SJSA1 (cell line): ENCODE measurements at places on chromosomes 6 and 20.

DNA sequence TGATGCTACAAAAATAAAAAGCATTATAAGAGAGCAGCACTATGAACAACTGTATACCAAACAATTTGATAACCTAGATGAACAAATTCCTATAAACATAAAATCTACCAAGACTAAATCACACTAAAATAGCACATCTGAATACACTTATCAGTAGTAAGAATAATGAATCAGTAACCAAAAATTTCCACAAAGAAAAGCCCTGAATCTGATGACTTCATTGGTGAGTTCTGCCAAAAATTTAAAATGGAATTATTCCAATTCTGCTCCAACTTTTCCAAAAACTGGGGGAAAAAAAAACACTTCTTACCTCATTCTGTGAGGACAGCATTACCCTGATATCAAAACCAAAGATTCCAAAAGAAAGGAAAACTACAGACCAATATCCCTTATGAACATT is 206.2 kb downstream of the WDR27 start:
- no peaks in the 10 kb centered on the region for H3K27me3 ChIP-seq
- no peaks in the 10 kb centered on the region for H3K36me3 ChIP-seq
- H3K4me1 ChIP-seq: no peaks in the 10 kb centered on the region
- no peak for DNase-seq
- no peak overlapping the region for H3K4me3 ChIP-seq

DNA sequence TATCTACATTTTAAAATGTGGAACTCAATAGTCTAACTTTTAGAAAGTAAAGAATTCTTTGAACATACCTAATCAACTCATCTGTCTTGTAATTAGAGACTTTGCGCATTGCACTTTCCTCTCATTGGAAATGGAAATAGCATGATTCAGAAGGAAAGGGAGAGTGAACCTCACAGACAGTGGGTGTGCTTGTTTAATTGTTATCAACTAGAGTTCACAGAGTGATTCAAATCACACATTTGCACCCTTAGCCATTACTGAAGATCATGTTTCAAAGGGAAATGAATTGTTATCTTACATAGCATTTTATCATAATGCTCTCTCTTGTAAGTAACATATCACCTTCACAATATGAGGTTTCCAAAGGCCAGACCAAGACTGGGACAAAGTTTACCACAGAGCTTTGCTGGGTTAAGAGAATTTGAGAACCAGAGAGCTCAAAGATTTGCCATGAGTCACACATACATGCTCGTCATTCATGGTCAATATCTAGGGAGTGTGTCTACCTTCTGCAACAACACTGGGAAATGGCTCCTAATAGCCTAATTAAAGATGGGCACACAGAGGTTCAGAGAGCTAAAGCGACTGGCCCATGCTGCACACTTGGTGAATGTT is 21.5 kb downstream of the GSTA3 start:
- H3K27ac ChIP-seq: no peak overlapping the region
- no peaks in the 10 kb centered on the region for H3K36me3 ChIP-seq
- DNase-seq: no peak
- H3K27me3 ChIP-seq: no peaks in the 10 kb centered on the region
- no peaks in the 10 kb centered on the region for H3K4me1 ChIP-seq
- H3K4me3 ChIP-seq: no peak overlapping the region

GRCh38 chr6:104632588-104632987 is 227.1 kb downstream of the HACE1 start:
- no peaks in the 10 kb centered on the region for H3K36me3 ChIP-seq
- no peak overlapping the region for H3K27ac ChIP-seq
- no peak overlapping the region for H3K4me3 ChIP-seq
- no peaks in the 10 kb centered on the region for H3K4me1 ChIP-seq

DNA sequence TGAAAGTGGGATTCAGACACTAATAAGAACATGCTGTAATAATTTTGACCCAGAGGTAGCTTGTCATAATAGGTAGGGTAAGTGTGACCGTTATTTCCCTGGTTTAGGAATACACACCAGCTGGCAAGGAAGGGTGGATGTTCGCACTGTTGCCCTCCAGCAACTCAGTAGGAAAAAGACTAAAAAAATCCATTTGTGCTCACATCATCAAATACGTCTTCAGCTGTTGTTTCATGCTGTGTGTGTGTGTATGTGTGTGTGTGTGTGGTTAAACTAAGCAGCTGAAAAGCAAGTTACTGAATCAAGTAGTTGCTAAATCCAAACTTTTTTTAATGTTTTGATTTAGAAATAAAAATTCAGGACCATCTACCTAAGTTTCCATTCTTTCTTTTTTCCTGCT is 218.7 kb downstream of the TRDN start:
- no peak overlapping the region for H3K27ac ChIP-seq
- no peak overlapping the region for H3K4me3 ChIP-seq
- no peaks in the 10 kb centered on the region for H3K27me3 ChIP-seq
- DNase-seq: no peak
- H3K4me1 ChIP-seq: no peaks in the 10 kb centered on the region

DNA sequence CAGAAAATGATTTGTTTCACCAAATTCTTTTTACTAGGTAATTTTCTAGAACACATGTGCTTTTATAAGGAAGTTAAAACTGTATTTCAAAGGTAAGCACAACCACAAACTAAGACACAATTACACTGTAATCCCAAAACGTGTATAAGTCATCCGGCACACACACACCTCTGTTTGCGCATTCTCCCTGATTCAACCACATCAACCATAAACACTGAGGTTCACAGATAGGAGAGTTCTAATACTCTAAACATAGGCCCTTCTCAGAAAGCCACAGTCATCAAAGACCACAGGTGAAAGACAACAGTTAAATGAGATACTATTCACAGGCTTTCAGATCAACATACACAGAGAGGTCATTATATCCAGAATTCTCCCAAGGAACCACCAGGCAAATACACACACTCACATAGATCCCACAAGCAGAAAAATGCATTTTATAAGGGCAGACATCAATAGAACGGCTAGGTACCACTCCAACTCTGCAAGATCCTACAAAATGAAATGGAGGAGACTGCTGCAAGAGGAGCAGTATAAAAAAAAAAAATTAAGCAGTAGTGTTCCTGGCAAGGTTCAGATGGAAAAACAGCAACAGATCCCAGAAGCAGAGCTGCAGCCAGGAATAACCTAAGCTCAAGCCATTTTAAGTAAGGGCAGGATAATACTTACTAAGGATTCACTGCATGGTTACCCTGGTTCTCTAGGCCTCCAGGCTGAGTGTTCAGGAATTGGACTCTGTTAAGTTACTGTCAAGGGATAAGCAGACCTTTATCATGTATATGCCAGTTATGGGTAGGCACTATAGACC is 6.6 kb upstream of the FBXO9 start:
- H3K4me1 ChIP-seq: peaks cover 28% of the 10 kb centered on the region
- H3K27me3 ChIP-seq: no peaks in the 10 kb centered on the region
- no peak for DNase-seq
- no peak overlapping the region for H3K4me3 ChIP-seq
- H3K27ac ChIP-seq: no peak overlapping the region

DNA sequence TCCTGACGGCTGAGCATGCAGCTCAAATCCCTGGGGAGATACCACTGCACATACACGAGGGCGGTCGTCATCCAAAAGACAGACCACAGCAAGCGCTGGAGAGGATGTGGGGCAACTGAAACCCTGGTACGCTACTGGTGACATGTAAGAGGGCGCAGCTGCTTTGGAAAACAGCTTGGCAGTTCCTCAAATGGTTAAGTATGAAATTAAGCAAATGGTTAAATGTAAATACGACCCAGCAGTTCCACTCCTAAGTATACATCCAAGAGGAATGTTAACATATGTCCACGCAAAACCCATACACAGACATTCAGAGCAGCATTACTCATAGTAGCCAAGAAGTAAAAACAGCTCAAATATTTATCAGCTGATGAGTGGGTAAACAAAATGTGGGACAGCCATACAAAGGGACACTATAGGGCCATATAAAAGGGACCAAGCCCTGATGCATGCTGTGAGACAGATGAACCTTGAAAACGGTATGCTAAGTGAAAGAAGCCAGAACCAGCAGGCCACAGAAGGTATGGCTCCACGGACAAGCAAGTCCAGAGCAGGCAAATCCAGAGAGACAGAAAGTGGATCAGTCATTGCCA is 38.5 kb downstream of the RIPOR3 start:
- peaks cover 18% of the 10 kb centered on the region for H3K4me1 ChIP-seq
- H3K27me3 ChIP-seq: no peaks in the 10 kb centered on the region
- H3K36me3 ChIP-seq: no peaks in the 10 kb centered on the region
- no peak for DNase-seq
- H3K27ac ChIP-seq: no peak overlapping the region
- no peak overlapping the region for H3K4me3 ChIP-seq

- DNase-seq: peak; percentile 46
- peaks cover 19% of the 10 kb centered on the region for H3K4me1 ChIP-seq
- no peaks in the 10 kb centered on the region for H3K27me3 ChIP-seq
- H3K36me3 ChIP-seq: no peaks in the 10 kb centered on the region
- H3K27ac ChIP-seq: no peak overlapping the region
- no peak overlapping the region for H3K4me3 ChIP-seq
These were observed 215.5 kb upstream of the SNX9 start for GRCh38 chr6:157607317-157608109.

GRCh38 chr6:36713846-36714245 is 16.2 kb downstream of the RAB44 start:
- H3K27me3 ChIP-seq: no peaks in the 10 kb centered on the region
- DNase-seq: no peak
- no peak overlapping the region for H3K27ac ChIP-seq
- H3K4me1 ChIP-seq: no peaks in the 10 kb centered on the region
- no peak overlapping the region for H3K4me3 ChIP-seq

GRCh38 chr6:52904562-52905279 is 4.8 kb downstream of the GSTA3 start:
- no peaks in the 10 kb centered on the region for H3K27me3 ChIP-seq
- no peaks in the 10 kb centered on the region for H3K36me3 ChIP-seq
- no peak overlapping the region for H3K27ac ChIP-seq

- no peak overlapping the region for H3K27ac ChIP-seq
- H3K4me3 ChIP-seq: no peak overlapping the region
- no peaks in the 10 kb centered on the region for H3K4me1 ChIP-seq
- H3K36me3 ChIP-seq: no peaks in the 10 kb centered on the region
- DNase-seq: no peak
- H3K27me3 ChIP-seq: no peaks in the 10 kb centered on the region
These were observed 662.2 kb downstream of the DHX35 start for GRCh38 chr20:39624316-39624715.

- H3K27me3 ChIP-seq: no peaks in the 10 kb centered on the region
- no peaks in the 10 kb centered on the region for H3K4me1 ChIP-seq
- H3K36me3 ChIP-seq: no peaks in the 10 kb centered on the region
- no peak overlapping the region for H3K4me3 ChIP-seq
These were observed 41.5 kb upstream of the ADGRB3 start for GRCh38 chr6:68593558-68593957.

DNA sequence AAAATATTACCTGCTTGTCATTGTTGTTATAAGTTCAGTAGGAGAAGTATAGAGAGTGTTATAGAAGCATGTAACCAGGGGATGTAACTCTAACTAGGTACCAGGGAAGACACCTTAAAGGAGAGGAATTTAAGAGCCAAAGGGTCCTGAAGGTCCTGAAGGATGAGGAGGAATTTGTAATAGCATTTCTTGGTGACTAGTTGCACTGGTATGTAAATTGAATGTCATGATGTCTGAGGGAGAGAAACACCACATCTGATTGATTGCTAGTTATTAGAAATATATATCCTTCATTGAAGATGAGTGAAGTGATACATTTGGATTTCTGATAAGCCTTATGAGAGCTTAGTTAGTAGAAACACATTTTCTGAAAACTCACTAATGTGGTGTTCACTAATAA is 643.8 kb downstream of the RFPL4B start:
- DNase-seq: no peak
- no peaks in the 10 kb centered on the region for H3K36me3 ChIP-seq
- H3K4me1 ChIP-seq: no peaks in the 10 kb centered on the region
- no peaks in the 10 kb centered on the region for H3K27me3 ChIP-seq
- no peak overlapping the region for H3K27ac ChIP-seq

GRCh38 chr20:22928679-22929078 is 106.4 kb upstream of the SSTR4 start:
- no peaks in the 10 kb centered on the region for H3K36me3 ChIP-seq
- H3K4me3 ChIP-seq: no peak overlapping the region
- DNase-seq: no peak
- peaks cover 36% of the 10 kb centered on the region for H3K27me3 ChIP-seq
- no peaks in the 10 kb centered on the region for H3K4me1 ChIP-seq

DNA sequence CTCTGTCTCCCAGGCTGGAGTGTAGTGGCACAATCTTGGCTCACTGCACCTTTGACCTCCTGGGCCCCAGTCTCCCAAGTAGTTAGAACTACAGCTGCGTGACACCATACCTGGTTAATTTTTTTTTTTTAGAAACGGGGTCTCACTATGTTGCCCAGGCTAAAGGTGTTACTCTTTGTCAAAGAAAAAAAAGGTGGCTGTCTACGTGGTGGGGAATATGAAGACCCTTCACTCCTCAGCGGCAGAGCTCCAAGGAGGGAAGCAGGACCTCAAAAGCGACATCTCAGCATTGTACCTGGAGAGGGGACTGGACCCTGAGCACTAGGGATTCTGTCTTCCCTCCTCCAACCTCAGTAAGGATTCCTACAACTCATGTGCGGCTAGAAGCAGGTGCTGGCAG is 16.4 kb upstream of the TBC1D22B start:
- H3K4me3 ChIP-seq: no peak overlapping the region
- H3K4me1 ChIP-seq: peaks cover 69% of the 10 kb centered on the region
- H3K36me3 ChIP-seq: no peaks in the 10 kb centered on the region
- H3K27ac ChIP-seq: no peak overlapping the region
- DNase-seq: no peak

DNA sequence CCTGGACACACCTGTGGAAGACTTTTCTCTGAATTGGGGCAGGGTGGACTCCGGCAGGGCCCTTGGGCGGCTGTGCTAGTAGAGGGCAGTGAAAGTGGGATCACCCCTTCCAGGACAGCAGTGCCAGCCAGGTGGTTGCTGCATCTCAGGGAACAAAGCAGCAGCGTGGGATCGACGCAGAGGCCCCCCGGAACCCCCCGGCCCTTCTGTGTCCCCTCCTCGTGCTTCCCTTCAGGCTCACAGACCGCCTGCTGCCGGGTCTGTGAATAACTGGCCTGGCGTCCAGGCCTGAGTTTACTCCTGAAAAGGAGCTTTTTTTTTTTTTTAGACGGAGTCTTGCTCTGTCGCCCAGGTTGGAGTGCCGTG is 8.9 kb upstream of the DNAJC5 start:
- H3K4me1 ChIP-seq: no peaks in the 10 kb centered on the region
- no peak overlapping the region for H3K27ac ChIP-seq
- DNase-seq: no peak
- no peak overlapping the region for H3K4me3 ChIP-seq

GRCh38 chr20:34715384-34715783 is 11.2 kb downstream of the TP53INP2 start:
- H3K27ac ChIP-seq: no peak overlapping the region
- no peak for DNase-seq
- H3K27me3 ChIP-seq: no peaks in the 10 kb centered on the region
